ENCODE measurements at places on chromosomes 4 and X.

- DNase-seq, result peak; percentile 30
These were observed 739 bp downstream of the GAK start for GRCh38 chr4:931194-931959.

GRCh38 chrX:41334363-41335197, 618 bp downstream of the DDX3X start:
- no peak for DNase-seq

DNA sequence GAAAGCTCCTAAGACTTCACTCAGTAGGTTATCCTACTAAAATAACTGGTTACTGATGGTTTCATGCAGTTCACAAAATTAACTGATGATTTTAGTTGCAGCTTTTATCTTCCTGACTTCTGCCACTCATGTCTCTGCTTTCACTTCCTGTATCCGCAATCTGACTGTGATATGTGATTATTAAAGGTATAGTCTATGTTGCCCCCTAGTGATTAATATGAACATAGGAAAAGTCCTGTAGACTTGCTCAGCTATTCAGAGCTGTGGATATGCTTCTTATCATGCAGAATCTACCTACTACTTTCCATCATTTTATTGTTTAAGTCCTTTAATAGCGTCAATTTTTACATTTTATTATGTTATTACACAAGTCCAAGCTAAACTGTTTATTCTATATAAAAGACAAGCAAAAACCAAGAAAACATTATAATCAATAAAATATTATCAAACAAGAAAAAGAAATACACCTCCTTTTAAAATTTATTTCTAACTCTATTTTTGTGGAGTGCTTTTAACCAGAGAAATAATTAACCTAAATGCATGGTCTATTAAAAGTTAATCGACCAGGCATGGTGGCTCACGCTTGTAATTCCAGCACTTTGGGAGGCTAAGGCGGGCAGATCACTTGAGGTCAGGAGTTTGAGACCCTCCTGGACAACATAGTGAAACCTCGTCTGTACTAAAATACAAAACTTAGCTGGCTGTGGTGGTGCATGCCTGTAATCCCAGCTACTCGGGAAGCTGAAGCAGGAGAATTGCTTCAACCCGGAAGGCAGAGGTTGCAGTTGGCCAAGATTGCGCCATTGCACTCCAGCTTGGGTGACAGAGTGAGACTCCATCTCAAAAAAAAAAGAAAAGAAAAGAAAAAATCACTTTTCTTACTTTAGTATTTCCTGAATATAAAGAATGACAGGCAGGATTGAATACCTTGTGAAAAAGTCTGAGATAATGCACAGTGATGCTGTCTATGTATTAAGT, 40.4 kb upstream of the TLR2 start:
- DNase-seq, result peak; percentile 71

- DNase-seq, result no peak
These were observed 33.7 kb downstream of the NOP14 start for GRCh38 chr4:2929469-2929868.

- no peak for DNase-seq
These were observed 1.5 kb upstream of the PTCHD1 start for GRCh38 chrX:23332888-23333821.

- peak; percentile 96 for DNase-seq
These were observed 10.5 kb downstream of the ACSL1 start for GRCh38 chr4:184815046-184815877.

DNA sequence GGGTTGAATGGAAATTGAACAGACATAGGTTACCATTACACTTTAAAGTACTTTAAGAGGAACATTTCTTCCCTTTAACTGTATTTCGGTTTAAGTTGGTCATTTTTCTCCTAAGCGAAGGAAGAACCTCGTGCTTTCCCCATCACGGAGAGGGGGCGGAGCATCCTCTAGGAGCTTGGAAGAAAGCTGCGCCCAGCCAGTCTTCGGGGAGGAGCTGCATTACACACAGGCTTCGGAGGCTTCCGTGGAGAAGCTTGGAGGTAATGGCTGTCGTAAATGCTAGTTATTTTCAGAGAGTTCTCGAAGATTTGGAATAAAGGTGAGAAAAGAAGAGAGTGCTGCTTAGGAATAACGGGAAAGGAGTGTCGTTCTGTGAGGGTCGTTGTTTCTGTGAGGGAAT, at the start of gene PWWP3B:
Gene PWWP3B (plus strand): TSS at position 199 of the 400 bp plus-strand sequence. CDS start 37,128 bp downstream, outside the sequence.
- DNase-seq, result peak; percentile 57

DNA sequence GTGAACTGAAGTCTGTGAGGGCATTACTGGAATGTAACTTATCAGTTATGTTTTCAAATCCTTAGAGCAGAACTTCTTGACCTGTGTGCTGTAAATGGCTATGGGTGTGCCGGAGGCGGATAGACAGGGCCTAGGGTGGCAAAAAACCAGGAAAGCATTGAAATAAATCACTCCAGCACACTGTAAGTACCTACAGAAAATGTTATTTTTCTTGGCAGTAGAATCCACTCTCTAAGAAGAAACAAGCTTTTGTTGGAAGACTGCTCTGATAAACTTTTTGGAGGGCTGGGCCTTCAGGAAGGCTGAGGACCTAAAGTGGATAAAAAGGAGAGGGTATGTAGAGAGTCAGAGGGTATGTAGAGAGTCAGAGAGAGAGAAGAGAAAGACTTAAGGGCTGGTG, 14.9 kb downstream of the CPE start:
- DNase-seq, result no peak

DNA sequence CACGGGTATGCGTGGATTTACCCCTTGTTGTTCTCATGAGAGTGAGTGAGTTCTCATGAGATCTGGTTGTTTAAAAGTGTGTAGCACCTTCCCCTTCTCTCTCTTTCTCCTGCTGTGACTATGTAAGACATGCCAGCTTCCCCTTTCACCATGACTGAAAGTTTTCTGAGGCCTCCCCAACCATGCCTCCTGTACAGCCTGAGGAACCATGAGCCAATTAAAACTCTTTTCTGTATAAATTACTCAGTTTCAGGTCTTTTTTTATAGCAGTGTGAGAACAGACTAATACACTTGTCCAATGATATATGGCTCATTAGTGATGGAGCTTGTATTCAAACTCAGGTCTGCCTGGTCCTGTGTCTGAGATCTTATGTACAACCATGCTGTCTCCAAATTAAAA, 28.5 kb upstream of the RTL3 start:
- no peak for DNase-seq

DNA sequence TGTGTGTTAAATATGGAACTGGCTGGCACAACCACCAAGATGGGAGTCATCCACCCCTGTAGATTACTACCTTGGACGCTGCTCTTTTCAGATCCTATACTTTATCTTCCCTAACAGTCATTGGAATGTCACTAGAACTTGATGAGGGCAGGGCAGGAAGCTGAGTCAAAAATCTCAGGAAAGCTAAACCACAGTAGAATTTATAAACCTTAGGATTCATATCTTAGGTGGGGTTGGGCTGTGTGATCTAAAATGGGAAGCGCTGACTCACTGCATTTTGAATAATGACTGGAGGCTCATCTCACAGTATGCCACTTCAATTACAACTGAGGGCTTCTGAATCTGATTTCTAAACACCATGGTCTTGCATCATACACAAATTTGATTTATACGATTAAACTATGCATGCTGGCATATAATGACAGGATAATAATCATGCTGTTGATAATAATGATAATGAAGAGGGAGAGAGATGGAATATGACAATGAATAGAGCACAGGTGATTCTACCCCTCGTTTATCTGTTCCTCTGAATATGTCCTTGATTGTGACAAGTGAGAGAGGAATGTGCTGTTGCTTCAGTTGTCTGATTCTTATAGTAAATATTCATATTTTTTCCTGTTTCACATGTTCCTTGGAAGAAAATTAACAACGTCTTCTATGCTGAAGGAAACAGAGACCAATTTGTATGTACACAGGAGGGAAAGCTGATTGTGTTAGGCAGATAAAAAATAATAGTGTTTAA, 270.3 kb upstream of the HS3ST1 start:
- DNase-seq, result peak; percentile 98

DNA sequence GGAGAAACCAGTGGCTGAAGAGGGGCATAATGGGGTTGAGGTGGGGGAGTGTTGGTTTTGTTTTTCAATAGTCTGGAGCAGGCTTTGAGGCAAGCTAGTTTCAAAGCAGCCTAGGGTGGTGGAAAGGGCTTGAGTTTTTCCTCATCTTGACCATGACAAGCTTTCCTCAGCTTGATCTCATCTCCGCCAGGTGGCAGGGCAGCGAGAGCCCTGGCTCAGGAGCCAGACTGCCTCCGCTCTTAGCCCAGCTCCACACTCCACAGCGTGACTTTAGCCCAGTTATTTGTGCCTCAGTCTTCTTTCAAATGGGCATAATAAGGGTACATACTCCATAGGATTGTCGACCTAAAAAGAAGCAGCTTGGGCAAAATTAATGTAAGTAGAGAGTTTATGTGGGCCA, 29.9 kb upstream of the SOWAHD start:
- no peak for DNase-seq

- peak; percentile 83 for DNase-seq
These were observed 43.8 kb downstream of the WWC2 start for GRCh38 chr4:183142571-183143550.

- peak; percentile 84 for DNase-seq
These were observed 9.9 kb downstream of the TNIP2 start for GRCh38 chr4:2745981-2746806.

- DNase-seq, result no peak
These were observed 544.2 kb upstream of the FRG1 start for GRCh38 chr4:189396435-189396834.

GRCh38 chr4:38673130-38673978, 9.4 kb downstream of the KLF3 start:
- DNase-seq, result peak; percentile 94

DNA sequence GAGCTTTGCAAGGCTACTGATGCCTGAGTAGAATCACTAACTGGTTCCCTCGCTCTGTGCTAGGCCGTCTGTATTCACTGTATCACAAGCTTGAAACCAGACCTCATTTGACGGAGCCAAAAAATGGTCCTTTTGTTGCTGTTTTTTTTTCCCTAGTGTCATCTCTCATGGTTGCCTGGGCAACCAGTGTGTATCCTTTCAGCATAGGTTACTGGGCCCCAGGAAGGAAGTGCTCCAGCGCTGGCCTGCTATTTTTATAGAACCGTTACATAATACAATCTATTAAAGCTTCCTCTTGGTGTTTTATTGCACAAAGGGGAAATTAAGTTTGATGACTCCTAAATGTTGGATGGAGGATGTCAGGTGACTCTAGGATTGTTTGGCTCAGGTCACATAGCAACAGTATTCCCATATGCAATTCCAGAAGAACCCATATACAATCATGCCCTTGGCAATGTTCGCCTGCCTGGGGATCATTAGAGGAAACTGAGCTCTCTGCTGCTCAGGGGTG, 220.4 kb downstream of the SPRY1 start:
- DNase-seq, result no peak

GRCh38 chr4:40223343-40223742, 26.5 kb downstream of the RHOH start:
- no peak for DNase-seq

- DNase-seq, result no peak
These were observed 439.8 kb downstream of the NLGN4X start for GRCh38 chrX:5788910-5789309.

DNA sequence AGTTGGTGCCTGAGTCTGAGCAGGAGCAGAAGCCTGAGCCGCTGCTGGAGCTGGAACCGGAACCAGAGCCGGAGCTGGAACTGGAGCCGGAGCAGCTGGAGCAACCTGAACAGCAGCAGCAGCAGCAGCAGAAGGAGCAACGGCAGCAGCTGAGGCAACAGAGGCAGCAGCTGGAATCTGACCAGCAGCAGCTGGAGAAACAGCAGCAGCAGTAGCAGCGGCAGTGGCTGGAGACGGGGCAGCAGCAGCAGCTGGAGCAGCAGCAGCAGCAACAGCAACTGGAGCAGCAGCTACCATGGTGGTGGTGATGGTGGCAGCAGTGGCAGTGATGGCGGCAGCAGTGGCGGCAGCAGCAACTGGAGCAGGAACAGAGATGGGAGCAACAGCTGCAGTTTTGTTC, 61.5 kb downstream of the AMOT start:
- no peak for DNase-seq

- DNase-seq, result no peak
These were observed 28.8 kb downstream of the FGFR3 start for GRCh38 chr4:1821679-1822567.

- DNase-seq, result no peak
These were observed 373.1 kb upstream of the GNPDA2 start for GRCh38 chr4:45099471-45099870.

DNA sequence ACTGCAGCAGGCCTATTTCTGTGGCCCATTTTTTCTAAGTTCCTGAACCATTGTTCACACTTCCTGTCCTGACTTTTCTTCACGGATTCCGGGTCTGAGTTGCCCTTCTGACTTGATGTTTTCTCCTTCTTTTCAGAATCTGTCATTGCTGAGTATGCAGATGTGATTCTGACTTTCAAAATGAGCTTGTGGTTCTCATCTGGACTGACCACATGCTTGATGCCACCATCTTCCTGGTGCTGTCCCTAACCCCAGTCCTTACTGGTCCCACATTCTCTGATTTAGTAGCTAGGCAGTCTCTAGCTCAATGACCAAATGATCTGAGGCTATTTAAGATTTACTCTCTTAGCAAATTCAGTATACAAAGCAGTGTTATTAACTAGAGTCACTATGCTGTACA, 822.3 kb upstream of the TENM3 start:
- no peak for DNase-seq

GRCh38 chr4:121978172-121978516, 26.3 kb upstream of the TRPC3 start:
- DNase-seq, result no peak

GRCh38 chr4:185457136-185457535, 14.4 kb downstream of the CCDC110 start:
- DNase-seq, result no peak

- DNase-seq, result no peak
These were observed 85.2 kb downstream of the HS3ST1 start for GRCh38 chr4:11343536-11343935.
